Mammary epithelial cell (primary cell): ENCODE measurements at places on chromosomes 4 and X. TPM values are rescaled to one million over a fixed set of nuclear protein-coding genes. Genes with fewer than 3 reads are reported as not detected.

Gene MAGEC2
- not detected for total RNA-seq

Gene PDLIM3
- 9.0 TPM for total RNA-seq

Gene TMPRSS11B
- total RNA-seq = not detected

Gene TBL1X
- total RNA-seq = 7.2 and 8.8 TPM in 2 replicates

Gene CT55
- not detected in 2 replicates for total RNA-seq

Gene MUC7
- not detected in 2 replicates for total RNA-seq

Gene TMPRSS11A
- not detected for total RNA-seq

DNA sequence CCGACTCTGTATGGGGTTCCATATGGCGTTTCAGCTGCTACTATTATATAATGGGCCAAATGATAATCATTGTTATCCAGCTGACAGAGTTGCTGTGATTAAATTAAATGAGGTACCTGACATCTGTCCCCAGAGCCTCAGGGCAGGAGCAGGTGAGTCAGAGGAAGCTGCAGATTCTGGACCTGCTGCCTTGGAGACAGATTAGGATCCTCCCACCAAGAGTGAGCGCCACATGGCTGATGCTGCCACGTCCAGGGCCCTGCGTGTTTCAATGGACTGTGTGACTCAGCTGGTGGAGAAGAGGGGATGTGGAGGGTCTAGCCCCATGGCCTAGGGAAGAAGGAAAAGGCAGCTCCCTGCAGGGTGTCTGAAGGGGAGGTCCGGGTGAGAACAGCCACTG lies 28.3 kb upstream of the UXT start:
- no peak for DNase-seq

GRCh38 chr4:105108971-105109370 lies 37.7 kb upstream of the TET2 start:
- no peak for DNase-seq

- peak; percentile 9 for DNase-seq
These were observed 186.6 kb upstream of the MAOA start for GRCh38 chrX:43469391-43470054.

DNA sequence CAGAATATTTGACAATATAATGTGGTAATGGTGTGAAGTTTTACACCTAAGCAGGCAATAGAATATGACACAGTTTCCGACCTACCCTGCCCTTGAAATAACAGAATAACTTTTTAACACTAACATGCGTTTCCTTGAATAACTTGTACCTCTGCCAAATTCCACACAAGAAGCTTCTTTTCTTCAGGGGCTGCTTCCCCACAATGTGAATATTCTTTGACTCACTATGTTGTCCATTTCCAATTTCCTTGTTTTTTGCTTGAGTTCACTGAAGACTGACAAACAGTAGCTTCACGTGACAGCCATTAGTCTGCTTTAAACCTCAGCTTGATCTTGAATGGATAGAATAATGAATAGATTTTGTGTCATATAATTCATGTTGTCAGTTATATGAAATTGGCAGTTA lies 14.3 kb downstream of the SHROOM3 start:
- no peak for DNase-seq

DNA sequence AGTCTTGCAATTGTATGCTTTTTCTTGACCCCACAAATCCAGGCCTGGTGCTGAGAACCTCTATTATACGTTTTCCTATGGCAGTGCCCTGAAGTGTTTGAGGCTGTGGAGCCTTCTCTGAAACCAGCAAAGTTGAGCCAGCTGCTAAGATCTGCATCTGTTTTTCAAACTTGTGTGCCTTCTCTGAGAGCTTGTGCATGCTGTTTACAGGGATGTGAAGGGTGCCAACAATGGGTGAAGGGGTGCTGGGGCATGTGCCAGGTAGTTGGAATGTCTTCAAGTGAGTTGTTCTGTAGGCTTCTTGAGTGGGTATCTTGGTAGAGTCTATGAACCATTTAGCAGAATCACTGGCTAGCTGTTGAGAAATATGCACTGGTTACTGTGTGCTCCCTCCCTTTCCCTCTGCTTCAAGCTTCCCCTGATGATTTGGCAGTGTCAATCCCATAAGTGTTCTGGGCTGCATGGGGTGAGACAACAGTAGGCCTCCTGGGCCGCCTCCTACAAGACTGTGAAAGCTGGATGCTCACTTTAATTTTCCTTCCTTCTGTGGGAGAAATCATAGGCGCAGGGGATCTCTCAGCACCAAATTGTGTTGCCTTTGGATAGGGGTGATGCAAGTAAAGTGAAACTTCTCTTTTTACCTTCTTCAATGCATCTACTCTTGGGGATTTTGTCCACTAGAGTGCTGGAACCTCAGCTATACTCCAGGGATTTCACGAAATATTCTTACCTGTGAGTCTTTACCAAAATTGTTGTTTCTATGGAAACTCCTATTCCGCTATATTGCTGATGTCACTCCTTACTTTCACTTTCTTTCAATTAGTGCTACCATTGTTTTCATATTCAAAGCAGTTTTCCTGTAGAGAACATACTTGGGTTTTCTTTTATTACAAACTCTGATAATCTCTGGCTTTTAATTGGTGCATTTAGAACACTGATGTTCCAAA lies 30.0 kb downstream of the ITM2A start:
- no peak for DNase-seq

GRCh38 chrX:21683941-21684340 lies 25.8 kb upstream of the KLHL34 start:
- DNase-seq = no peak

- DNase-seq = peak; percentile 83
These were observed 28.0 kb upstream of the RBM41 start for GRCh38 chrX:107146670-107147069.

DNA sequence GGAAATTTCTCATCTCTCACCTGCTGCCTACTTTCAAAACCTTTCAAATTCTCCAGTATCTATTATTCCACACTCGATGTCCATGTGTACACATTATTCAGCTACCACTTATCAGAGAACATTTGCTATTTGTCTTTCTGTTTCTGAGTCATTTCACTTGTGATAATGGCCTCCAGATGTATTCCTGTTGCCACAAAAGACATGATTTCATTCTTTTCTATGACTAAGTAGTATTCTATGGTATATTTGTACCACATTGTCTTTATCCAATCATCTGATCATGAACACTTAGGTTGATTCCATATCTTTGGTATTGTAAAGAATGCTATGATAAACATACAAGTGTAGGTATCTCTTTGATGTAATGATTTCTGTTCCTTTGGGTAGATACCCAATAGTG lies 310.1 kb upstream of the SPOCK3 start:
- DNase-seq = no peak

DNA sequence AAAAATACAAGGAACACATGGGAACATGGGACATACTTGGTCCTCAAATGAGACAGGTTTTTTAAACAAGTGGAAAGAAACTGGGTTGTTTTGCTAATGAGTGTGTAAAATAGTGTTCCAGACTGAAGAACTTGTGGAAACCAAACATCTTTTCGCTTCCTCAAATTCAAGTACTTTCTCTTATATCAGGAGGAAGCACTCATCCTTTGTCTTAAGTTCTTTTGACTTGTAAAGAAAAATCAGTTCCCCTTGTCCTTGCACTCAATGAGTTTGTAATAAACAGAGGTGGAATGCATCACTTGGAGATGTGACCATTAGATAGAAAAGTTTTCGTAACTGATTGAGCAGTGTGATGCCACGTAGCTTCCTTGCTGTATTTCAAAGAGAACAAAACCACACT lies 101.1 kb downstream of the PHOX2B start:
- DNase-seq = no peak

DNA sequence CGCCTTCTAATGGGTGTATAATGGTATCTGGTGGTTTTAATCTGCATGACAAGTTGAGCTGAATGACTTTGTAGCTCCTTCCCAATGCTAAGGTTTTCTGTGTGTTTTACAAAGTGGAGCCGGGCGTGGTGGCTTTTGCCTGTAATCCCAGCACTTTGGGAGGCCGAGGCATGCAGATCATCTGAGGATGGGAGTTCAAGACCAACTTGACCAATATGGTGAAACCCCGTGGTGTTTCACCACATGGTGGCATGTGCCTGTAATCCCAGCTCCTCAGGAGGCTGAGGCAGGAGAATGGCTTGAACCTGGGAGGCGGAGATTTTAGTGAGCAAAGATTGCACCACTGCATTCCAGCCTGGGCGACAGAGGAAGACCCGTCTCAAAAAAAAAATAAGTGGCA lies 28.9 kb downstream of the ARFIP1 start:
- DNase-seq = no peak

GRCh38 chrX:3659761-3660160 lies 53.7 kb downstream of the PRKX start:
- DNase-seq = no peak

GRCh38 chr4:173573286-173573685 lies 43.3 kb upstream of the HAND2 start:
- DNase-seq = no peak

- DNase-seq = no peak
These were observed 28.3 kb upstream of the PARM1 start for GRCh38 chr4:74904509-74905065.

DNA sequence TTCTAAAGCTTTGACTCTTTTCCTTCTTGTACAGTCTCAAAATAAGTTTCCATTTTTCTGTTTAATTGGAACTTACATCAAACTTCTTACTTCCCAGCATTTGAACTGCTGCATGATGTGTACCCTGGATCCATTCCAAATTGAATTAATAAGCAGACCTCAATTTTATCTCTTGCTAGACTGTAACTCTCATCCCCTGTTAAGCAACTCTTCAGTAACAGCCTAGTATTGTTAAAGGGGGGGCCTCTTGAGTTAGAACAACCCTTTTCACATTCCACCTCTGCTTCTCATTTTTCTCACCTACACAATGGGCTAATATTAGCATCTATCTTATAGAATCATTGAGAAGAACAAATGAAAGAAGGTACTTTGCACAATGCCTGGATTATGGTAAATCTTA lies 169.4 kb downstream of the IL1RAPL1 start:
- no peak for DNase-seq

- DNase-seq = peak; percentile 83
These were observed 152.0 kb upstream of the FTHL17 start for GRCh38 chrX:31223817-31224216.

DNA sequence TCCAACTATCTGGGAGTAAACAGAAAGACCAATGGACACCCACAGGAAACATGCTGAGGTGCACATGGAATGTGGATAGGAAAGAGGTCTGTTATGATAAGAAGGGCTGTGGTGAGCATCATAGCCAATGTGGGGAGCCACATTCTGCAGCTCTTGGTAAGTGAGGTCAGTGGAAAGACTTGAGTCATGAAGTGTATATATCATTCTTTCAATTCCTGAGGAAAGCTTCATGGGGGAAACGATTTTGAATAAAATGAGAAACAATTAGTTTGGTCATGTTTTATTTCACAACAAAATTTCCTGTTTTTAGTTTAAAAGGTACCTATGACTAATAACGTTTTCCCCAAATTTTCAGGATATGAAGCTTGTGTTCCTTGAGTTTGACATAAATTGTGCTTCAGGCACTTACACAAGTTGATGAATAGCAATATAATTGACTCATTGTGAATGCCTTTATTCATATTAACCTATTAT lies 41.4 kb upstream of the RASSF6 start:
- DNase-seq = peak; percentile 98

DNA sequence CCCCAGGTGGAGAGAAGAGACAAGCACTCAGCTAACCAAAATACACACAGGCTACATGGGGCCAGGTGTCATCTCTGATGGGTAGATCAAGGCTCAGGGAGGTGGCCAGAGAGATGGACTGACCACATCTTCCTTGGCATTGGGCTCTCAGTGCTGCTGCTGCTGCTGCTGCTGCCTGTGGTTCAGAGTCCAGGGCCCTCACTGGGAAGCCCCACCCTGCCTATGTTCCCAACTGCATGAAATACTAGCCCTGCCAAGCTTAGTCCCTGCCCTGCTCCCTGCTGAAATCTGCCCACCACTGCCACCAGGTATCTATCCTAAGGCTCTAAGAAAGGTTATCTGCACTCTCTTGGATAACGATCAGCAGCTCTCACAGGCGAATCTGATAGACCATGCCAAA lies 118.7 kb downstream of the EFHC2 start:
- no peak for DNase-seq

DNA sequence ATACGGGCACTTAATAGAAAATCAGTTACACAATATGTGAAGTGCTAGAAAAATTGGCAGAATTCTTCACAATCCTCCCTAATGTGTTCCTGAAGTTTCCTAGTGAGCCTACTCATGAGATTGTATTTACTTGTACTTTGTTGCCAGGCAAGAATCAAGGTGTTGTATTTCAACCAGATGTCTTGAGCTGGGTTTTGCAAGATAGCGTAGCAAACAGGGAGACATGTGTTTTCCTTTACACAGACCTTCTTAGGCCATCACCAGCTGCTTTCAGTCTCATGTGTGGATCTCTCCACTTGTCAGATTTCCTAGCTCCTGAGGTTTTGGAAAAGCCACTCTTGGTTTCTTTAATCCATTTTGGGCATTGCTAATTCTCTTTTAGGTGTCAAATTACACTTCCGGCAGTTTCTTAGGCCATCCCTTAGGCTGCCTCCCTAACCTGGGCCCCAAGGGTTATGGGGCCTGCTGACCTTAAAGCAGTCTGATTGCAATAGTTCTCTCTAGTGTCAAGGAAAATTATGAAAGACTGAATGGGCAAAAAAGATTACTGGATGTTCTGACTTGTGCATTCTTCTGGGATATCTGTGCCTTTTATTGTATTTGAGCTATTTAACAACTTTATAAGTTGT lies 12.2 kb upstream of the EDA start:
- DNase-seq = no peak

- peak; percentile 73 for DNase-seq
These were observed 34.3 kb downstream of the ATP10D start for GRCh38 chr4:47519239-47519883.
